ENCODE measurements at places on chromosomes 3 and 15.

DNA sequence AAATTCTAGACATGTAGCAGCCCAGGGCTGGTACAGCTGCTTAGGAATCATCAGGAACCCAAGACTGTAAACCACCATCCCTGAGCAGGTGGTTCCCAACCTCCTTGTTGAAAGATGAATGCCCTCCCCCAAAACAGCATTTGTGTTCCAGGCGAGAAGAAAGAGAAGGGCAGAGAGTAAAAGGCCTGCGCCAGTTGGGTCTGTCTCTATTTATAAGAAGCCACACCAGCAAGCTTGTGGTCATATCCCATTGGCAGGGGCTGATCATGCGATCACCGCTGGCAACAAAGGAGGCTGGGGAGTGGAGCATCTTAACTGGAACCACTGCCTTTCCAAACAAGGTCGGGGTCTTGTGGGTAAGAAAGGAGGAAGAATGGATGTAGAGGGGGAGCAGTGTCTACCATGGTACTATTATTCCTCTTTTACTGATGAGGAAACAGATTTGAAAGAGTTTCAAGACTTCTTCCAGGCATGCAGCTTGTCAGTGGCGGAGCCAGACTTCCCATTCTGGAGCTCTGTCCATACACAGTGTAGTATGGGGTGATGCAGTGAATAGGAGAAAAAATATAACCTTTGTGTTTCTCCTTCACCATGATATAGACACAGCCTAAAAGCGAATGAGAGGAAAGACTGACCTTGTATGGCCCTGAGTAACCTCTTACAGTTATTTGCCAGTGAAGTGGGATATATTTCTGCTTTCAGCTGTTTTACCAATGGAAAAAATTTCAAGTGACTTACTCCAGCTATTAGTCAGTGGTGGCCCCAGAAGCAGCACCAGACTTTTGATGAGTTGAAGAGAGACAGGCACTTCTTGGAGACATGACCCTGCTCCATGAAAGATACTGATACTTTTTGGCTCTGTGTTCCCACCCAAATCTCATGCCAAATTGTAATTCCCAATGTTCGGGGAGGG lies 222.6 kb downstream of the ABHD5 start:
- DNase-seq = no peak

DNA sequence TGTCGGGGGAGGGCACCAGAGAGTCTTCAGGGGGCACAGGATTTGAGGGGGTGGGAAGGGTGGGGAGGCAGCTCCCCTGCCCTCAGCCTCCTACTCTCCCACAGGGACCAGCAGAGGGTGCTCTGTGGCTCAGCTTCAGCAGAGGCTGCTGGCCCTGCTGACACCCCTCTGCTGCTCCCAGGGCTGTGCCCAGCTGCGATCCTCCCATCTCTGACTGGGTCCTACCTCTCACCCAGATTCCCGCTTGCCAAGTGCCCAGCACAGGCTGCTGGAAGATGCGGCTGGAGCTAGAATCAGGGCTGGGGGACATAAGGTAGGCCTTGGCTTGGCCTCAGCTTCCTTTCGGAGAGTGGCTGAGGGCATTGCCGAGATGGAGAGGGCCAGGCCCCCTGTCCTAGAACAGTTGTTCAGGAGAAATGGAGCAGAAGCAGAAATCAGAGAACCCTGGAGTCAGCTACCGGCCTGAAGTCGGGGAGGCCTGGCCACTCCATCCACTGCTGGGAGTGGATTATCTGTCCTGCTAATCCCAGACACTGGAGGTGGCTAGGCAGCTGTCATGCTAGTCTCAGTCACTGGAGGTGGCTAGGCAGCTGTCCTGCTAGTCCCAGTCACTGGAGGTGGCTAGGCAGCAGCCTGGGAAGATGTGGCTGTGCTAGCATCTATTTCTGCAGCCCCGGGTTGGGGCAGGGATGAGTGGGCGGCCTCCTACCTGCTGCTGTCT lies 3.9 kb downstream of the GRM2 start:
- DNase-seq = no peak

DNA sequence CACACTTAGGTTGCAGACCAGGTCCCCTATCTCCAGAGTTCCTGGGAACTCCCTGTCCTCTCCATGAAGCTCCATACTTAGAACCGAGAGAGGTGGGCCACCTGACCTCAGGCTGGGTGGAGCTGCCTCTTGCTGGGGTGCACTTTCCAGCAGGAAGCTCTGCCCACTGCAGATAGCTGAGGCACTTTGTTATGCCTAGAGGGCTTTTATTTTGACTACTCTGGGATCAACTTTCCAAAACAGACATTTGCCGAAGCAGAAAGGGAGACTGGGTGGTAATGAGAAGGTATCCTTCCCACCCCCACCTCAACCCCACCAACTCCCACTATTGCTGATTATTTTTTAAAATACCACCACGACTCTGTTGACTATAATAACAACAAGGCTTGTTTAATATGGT lies 54.7 kb downstream of the CLDN11 start:
- no peak for DNase-seq

GRCh38 chr3:31635545-31635944 lies 102.8 kb downstream of the STT3B start:
- DNase-seq = no peak

- no peak for DNase-seq
Observed at GRCh38 chr15:47987461-47987860, 133.3 kb upstream of the SLC24A5 start.

- DNase-seq = no peak
Observed at GRCh38 chr3:46965151-46965550, 11.4 kb downstream of the CCDC12 start.

GRCh38 chr3:156792536-156792935 lies 33.6 kb upstream of the LEKR1 start:
- no peak for DNase-seq

DNA sequence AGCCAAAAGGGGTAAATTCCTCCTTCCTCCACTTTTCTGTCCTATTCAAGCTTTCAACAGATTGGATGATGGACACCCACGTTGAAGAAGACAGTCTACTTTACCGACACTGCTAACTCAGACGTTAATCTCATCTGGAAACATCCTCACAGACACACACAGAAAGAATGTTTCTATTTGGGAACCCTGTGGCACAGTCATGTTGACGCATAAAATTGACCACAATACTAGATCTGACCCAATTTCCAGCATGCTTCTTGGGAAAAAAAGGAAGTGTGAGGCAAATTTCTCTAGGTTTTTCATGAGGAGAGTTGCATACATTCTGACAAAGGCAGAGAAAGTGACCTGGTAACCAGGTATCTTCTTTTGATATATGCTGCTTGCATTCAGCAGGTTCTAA lies 594.1 kb downstream of the FGF12 start:
- no peak for DNase-seq

GRCh38 chr3:146454796-146455195 lies 14.6 kb downstream of the PLSCR2 start:
- DNase-seq = no peak
